ENCODE measurements at places on chromosomes 6 and 20. TPM values are rescaled to one million over a fixed set of nuclear protein-coding genes. Genes with fewer than 3 reads are reported as not detected.

NMBR gene
- 0.12 TPM for total RNA-seq

CTAGE9 gene
- not detected for total RNA-seq

MRAP2 gene
- total RNA-seq = 1.5 TPM

CST7 gene
- not detected for total RNA-seq

NT5E gene
- 509 TPM for total RNA-seq

PCK1 gene
- total RNA-seq = not detected

SSTR4 gene
- 0.13 TPM for total RNA-seq

TRIM40 gene
- not detected for total RNA-seq

SGK2 gene
- total RNA-seq = 0.44 TPM

GJA10 gene
- not detected for total RNA-seq

NUP153 gene
- 19.4 TPM for total RNA-seq

SRMS gene
- total RNA-seq = not detected

SLPI gene
- not detected for total RNA-seq

PPP1R3G gene
- total RNA-seq = 1.2 TPM

TUBB1 gene
- total RNA-seq = under 0.01 TPM

HMGA1 gene
- 140 TPM for total RNA-seq

PRR3 gene
- total RNA-seq = 4.7 TPM

RAET1E gene
- total RNA-seq = 1.8 TPM

TJAP1 gene
- 10.7 TPM for total RNA-seq

KCNK16 gene
- total RNA-seq = not detected

CST5 gene
- not detected for total RNA-seq

WFDC12 gene
- not detected for total RNA-seq

CCM2L gene
- 0.53 TPM for total RNA-seq

GLP1R gene
- not detected for total RNA-seq

IP6K3 gene
- total RNA-seq = not detected

PRPH2 gene
- total RNA-seq = 0.79 TPM

Data from aortic smooth muscle cell (primary cell).